Erythroblast (primary cell): ENCODE measurements at places on chromosomes 4 and X.

DNA sequence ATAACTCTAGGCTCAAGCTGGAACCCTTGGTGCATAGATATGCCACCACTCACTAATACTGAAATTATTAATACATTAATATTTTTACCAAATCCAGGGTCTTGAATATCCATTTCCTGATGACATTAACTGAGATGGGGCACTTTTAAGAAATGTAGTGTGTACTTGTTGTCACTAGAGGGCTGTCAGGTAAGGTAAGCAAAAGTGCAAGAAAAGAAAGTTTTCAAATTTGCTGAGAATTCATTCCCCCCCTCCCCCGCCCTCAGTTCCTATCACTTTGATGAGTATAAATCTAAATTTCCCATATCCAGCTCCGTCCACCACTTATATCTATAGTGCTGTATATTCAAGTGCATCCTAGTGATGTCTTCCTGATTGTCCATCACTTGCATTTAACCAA lies 20.5 kb upstream of the WDR44 start:
- peak; percentile 14 for DNase-seq

DNA sequence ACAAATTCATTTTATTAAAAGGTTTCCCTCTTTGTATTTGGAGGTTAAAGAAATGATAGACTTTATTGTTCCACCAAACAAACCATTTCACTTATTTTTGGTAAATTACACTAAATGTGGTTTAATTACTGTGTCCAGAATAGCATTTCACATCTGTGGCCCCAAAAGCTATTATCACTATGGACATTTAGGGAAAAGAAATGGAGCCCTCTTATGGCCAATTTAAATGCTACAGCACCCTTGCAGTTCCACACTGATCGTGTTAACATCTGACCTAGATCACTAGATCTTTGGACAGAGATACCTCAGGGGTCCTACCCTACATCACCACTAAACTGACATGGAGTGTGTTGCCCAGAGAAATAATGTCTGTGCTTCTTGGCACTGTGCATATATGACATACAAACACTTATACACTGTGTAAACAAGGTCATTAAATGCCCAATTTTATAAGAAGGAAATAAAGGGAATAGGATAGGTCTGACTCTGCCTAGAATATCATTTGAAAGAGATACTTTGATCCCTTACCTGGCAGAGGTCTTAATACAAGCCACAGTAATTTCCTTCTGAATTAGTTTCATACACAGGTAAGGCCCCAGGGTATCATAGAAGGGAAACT lies 163.9 kb downstream of the KDR start:
- peak; percentile 26 for DNase-seq

DNA sequence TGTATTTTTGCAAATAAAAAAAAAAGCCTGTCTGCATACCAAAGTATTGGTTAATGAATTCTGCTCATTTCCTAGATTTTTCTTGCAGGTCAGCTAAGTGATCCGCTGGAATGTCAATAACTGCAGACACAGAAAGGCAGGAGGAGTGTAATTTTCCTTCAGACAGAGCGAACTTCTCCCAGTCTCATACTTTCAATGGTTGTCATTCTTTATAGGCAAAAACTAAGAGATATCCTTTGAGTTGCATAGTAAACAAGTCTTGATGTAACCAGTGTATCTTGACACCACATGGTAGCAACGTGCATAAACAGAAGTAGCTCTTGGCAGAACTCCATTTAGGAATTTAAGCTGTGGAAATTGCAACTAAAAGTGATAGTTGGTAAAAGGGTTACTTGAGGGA lies 8.2 kb downstream of the CAPN6 start:
- DNase-seq = no peak

DNA sequence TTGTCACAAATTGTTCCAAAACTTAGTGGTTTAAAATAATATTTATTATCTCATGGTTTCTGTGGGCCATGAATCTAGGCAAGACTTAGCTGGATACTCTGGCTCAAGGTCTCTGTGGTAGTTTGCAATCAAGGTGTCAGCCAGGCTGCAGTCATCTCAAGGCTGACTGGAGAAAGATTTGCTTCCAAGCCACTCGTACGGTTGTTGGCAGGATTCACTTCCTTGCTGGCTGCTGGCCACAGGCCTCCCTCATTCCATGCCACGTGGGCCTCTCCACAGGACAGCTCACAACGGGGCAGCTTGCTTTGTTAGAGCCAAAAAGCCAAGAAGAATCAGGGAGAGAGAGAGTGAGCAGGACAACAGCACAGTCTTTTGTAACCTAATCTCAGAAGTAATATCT lies 101.4 kb downstream of the WWC2 start:
- DNase-seq = no peak

DNA sequence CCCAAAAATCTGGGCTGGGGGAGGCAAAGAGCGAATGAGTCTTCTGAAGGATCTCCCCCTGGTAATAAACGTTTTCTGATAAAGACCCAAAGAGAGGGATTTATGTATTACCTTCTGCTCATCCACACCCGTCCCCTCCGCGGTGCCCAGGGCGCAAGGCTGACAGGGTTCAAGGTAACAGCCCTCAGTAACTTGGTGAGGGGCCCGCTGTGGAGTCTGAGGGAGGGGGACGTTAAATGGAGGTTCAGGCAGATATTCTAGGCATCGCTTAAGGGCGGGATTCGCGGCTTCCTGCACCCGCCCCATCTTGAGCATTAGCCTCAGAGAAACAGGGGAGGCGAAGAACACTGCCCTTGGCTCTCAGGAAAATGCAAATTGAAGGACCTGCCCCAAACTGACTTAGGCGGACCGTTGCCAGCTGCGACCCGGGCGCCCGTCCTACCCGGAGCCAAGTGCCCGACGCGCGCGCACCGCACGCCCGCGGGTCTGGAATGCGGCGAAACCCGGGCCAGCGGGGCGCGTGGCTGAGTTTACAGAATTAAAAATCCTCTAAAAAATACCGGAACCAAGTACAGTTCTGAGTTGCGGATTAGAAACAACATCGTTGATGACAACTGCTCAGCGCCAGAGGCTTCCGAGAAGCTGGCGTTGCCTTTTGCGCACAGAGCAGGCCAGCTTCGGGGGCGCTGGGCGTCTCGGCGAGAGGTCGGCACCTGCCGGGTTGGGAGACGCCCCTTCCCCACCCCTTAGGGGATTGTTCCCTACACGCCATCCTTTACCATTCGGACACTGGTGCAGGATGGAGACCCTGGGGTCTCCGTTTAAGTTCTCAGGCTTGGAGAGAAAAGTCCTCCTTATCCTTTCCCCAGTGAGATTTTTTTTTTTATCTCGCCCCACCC lies 2.8 kb downstream of the HELT start:
- DNase-seq = no peak

- DNase-seq = no peak
Measured at GRCh38 chrX:93120805-93121204, 552.6 kb downstream of the NAP1L3 start.

- DNase-seq = no peak
Measured at GRCh38 chrX:101655534-101655933, 4.1 kb downstream of the ARMCX2 start.

DNA sequence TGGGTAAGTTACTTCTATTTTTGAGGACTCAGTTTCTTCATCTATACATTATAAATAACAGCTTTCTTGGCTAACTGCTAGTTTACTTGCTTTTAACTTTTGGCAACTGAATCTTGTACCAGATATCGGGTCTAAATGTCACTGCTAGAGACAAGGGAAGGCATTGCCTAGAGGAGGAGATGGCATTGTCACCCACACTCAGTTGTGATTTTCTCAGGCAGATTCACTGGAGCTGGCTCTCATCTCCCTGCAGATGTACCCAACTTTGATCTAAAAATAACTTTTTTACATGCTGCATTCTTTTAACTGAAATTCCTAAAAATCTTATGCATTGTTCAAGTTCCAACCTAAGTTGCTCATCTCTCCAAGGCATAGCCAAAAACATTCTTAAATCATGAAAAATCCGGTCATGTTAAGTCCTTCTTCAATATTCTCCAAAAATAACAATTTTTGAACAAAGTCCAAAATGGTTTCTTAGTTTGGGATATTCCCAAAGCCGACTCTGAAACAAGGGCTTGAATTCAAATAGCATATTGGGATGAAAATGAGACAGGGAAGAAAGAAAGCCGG lies 469.0 kb upstream of the BOD1L1 start:
- DNase-seq = no peak

GRCh38 chrX:20240201-20240600 lies 26.5 kb downstream of the RPS6KA3 start:
- no peak for DNase-seq

GRCh38 chrX:23598575-23598974 lies 68.7 kb upstream of the PRDX4 start:
- DNase-seq = no peak

- DNase-seq = no peak
Measured at GRCh38 chrX:8520791-8521190, 56.2 kb downstream of the VCX3B start.

GRCh38 chr4:2400841-2401609 lies 17.4 kb downstream of the ZFYVE28 start:
- DNase-seq = peak; percentile 17

DNA sequence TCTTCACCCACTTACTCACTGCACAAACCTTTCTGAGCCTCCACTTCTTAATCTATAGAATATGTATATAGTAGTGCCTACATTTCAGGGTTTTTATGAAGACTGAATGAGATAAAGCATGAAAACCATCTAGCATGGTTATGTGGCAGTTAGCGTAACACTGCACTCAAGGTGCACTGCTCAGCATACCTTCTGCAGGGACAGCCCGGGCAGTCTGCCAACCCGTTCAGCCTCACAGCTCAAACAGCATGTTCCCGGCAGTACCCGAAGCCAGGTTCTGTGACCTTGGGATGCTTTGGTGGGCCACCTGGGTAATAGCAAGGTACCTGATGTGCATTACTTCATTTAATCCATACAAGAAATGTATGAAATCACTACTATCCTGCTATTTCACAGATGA lies 81.4 kb downstream of the DOCK11 start:
- DNase-seq = no peak

GRCh38 chr4:23213198-23213597 lies 520.5 kb downstream of the GBA3 start:
- DNase-seq = no peak

- DNase-seq = no peak
Measured at GRCh38 chrX:136999024-136999423, 34.8 kb downstream of the GPR101 start.

GRCh38 chr4:40316333-40316781 lies 18.8 kb upstream of the CHRNA9 start:
- no peak for DNase-seq

GRCh38 chr4:117137145-117137544 lies 51.8 kb upstream of the TRAM1L1 start:
- DNase-seq = no peak

GRCh38 chr4:94957030-94957429 lies 199.3 kb downstream of the BMPR1B start:
- no peak for DNase-seq

- DNase-seq = no peak
Measured at GRCh38 chr4:154838694-154839093, 57.6 kb downstream of the RBM46 start.

- DNase-seq = no peak
Measured at GRCh38 chrX:23779025-23779424, 3.9 kb upstream of the SAT1 start.

DNA sequence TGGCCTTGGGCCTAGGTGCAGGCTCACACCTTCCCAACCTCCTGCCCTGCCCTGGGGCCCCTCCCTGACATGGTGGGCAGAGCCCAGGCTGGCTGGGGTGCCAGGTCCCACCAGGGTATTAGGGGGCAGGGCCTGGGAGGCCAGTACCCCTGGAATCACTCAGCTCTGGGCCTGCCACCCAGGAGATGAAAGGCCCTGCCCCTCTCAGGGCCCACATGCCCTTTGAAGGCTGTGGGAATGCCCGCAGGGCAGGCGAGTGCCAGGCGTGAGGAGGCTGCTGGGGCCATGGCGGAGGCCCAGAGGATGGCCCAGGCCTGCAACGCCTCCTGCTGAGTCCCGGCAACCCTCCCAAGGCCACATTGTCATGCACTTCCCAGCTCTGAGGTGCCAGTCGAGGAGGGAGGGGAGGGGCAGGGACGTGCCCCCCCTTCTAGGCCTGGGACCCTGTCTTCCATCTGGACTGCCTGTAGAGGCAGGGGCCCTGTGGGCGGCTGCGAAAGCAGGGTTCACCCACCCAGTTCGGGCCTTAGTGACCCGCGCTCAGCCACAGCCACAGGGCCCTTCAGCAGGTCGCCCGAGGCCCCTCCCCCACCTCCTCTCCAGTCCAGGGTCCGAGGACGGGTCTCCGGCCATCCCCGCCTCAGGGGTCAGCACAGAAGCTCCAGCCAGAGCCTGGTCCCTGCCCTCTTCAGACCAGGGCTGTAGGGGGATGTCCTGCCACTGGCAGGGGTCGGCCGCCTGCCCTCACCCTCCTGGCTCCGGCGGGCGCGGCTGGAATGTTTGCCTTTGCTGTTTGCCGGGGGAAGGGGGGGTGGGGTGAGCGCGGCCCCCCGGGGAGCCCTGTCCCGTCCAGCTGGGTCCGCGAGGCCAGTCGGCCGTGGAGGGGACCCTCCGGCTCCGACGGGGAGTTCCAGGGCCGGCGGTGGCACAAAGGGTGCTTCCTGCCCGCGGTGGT lies 26.7 kb upstream of the FGFR3 start:
- no peak for DNase-seq

DNA sequence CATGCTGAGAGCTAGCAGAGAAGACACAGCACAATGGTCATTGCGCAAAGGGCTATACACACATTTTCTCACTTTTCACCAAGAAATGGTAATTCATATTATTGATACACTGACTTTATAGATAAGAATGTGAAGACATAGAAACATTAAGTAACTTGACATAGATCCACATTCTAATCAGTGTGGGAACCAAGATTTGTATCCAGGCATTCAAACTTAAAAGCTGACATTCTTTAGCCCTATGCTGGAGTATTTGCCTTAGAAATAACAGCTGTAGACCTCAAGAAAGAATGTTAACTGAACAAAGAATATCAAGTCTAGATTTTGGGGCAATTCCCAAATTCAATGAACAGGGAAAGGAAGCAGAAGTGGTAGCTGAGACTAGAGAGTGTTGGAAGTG lies 384.8 kb downstream of the IL15 start:
- no peak for DNase-seq
